ENCODE measurements at places on chromosomes 5 and 9. TPM values are rescaled to one million over a fixed set of nuclear protein-coding genes. Genes with fewer than 3 reads are reported as not detected.

The KIF24 gene
- 2.0 TPM for polyA plus RNA-seq

The HNRNPA0 gene
- polyA plus RNA-seq = 42.6 TPM

The AFAP1L1 gene
- polyA plus RNA-seq = 9.6 TPM

DNA sequence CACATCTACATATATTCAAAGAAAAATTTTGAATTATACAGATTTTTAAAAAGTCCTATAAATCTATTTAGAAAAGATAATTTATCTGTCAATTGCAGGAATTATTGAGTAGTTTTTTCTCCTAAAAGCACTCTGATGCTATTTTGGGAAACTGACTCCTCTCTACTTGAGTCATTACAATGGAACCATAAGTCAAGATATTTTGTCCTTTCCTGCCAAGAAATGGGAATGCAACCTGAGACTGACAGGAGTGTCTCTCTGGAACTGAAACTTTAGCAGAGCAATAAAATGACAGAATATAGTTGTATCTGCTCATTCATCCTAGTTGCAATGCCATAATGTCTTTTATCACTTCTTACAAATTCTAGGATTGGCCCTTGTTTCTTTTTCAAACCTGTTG lies 48.6 kb downstream of the CARTPT start:
- DNase-seq = no peak
- no peaks in the 10 kb centered on the region for H3K27me3 ChIP-seq
- H3K4me3 ChIP-seq = no peak overlapping the region
- H3K27ac ChIP-seq = no peak overlapping the region

DNA sequence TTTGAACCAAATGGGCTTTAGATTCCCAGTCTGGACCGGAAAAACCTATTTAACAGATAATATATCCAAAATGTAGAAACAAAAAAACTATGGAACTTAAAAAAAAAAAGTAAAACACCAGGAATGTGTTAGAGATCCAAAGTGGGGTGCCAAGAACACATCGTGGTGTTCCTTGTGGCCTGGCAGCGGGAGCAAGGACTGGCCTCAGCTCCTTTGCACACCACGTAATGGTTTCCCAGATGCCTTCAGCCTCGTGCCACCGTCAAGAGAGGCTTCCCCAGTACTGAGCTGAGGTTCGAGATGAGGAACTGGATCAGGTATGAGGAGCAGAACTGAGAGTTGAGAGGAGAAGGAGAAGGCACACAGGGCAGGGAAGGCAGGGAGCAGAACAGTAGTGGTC lies 3.5 kb downstream of the ASPN start:
- H3K4me3 ChIP-seq = no peak overlapping the region
- peak overlapping the region; percentile 62 for H3K27ac ChIP-seq
- H3K36me3 ChIP-seq = no peaks in the 10 kb centered on the region
- H3K4me1 ChIP-seq = no peaks in the 10 kb centered on the region
- H3K27me3 ChIP-seq = no peaks in the 10 kb centered on the region

GRCh38 chr5:24161559-24161958 lies 483.2 kb downstream of the CDH10 start:
- no peak for DNase-seq
- no peaks in the 10 kb centered on the region for H3K4me1 ChIP-seq
- H3K27me3 ChIP-seq = no peaks in the 10 kb centered on the region
- no peak overlapping the region for H3K27ac ChIP-seq
- H3K4me3 ChIP-seq = no peak overlapping the region
- no peaks in the 10 kb centered on the region for H3K36me3 ChIP-seq

- H3K27me3 ChIP-seq = no peaks in the 10 kb centered on the region
- H3K36me3 ChIP-seq = no peaks in the 10 kb centered on the region
- no peaks in the 10 kb centered on the region for H3K4me1 ChIP-seq
- DNase-seq = no peak
- H3K4me3 ChIP-seq = no peak overlapping the region
These were observed 1180.4 kb downstream of the CDH9 start for GRCh38 chr5:25858019-25858418.

DNA sequence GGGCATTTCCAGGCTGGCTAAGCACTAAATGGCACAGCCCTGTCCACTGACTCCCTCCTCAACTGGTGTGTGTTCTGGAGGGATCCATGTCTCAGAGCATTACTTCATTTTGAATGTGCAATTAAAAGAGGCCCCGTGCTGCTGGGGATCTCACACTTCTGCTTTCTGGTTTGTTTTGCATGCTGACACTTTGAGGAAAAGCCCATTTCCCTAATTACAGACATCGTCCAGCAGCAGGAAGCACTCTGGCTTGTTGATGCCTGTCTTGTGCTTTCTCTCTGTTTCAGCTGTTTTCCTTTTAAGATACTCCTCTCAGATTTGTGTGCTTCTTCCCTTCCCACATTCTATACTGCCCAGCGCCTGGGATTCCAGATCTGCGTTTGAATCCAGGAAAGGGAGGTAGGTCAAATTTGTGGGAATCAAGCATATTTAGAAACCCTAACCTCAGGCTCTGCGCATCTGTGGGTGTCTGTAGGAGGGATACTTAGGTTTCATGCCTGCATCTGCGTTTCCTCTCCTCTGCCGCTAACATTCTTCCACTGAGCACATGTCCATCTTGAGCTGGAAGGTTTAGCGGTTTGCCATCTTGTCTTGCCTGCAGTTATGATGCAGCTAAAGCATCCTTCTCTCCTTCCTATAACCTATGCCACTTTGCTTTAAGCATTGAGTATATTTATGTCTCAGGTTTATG lies 25.7 kb downstream of the SYK start:
- no peaks in the 10 kb centered on the region for H3K27me3 ChIP-seq
- H3K27ac ChIP-seq = no peak overlapping the region
- H3K4me3 ChIP-seq = no peak overlapping the region

- DNase-seq = no peak
- H3K27ac ChIP-seq = peak overlapping the region; percentile 93
- H3K36me3 ChIP-seq = peaks cover 8% of the 10 kb centered on the region
- H3K4me1 ChIP-seq = peaks cover 41% of the 10 kb centered on the region
- no peaks in the 10 kb centered on the region for H3K27me3 ChIP-seq
- H3K4me3 ChIP-seq = peak overlapping the region; percentile 93
These were observed 1.9 kb downstream of the SPRY4 start for GRCh38 chr5:142322747-142323479.

DNA sequence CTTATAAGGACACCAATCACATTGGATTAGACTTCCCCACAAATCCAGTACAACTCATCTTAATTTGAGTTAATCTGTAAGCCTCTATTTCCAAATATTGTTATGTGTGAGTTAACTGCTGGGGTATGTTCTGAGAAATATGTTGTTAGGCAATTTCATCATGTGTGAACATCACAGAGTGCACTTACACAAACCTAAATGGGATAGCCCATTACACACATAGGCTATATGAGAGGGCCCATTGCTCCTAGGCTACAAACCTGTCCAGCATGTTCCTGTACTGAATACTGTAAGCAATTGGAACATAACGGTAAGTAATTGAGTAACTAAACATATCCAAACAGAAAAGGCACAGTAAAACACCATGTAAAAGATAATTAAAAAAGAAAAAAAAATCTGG lies 19.1 kb upstream of the ARSI start:
- no peaks in the 10 kb centered on the region for H3K36me3 ChIP-seq
- H3K4me3 ChIP-seq = no peak overlapping the region
- H3K27me3 ChIP-seq = peaks cover 4% of the 10 kb centered on the region

DNA sequence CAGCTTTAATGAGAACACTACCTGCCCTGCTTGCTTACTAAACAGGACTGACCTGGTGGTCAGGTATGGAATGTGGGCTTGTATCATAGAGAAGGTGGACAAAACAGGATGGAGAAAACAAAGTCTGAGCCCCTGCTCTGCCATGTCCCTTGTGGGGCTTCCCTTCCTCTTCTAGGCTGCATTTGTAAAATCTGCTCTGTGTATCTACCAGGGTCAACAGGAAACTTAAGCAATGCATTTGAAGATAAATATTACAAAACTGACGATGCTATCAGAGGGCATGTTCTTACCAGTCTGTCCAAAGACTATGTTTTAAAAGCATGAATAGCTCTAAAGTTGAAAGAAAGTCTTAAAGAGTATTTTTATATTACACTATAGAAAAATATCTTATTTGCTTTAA lies 228.7 kb downstream of the DCP2 start:
- H3K27me3 ChIP-seq = no peaks in the 10 kb centered on the region
- no peak for DNase-seq
- H3K36me3 ChIP-seq = no peaks in the 10 kb centered on the region
- peaks cover 4% of the 10 kb centered on the region for H3K4me1 ChIP-seq
- no peak overlapping the region for H3K4me3 ChIP-seq
- no peak overlapping the region for H3K27ac ChIP-seq

- DNase-seq = no peak
- no peaks in the 10 kb centered on the region for H3K27me3 ChIP-seq
- H3K36me3 ChIP-seq = peaks cover 59% of the 10 kb centered on the region
- no peak overlapping the region for H3K27ac ChIP-seq
These were observed 47.0 kb downstream of the TJP2 start for GRCh38 chr9:69221036-69221435.
